ENCODE measurements at places on chromosomes 6 and 20.

GRCh38 chr6:149248693-149249369, 68.7 kb upstream of the TAB2 start:
- no peak for DNase-seq

DNA sequence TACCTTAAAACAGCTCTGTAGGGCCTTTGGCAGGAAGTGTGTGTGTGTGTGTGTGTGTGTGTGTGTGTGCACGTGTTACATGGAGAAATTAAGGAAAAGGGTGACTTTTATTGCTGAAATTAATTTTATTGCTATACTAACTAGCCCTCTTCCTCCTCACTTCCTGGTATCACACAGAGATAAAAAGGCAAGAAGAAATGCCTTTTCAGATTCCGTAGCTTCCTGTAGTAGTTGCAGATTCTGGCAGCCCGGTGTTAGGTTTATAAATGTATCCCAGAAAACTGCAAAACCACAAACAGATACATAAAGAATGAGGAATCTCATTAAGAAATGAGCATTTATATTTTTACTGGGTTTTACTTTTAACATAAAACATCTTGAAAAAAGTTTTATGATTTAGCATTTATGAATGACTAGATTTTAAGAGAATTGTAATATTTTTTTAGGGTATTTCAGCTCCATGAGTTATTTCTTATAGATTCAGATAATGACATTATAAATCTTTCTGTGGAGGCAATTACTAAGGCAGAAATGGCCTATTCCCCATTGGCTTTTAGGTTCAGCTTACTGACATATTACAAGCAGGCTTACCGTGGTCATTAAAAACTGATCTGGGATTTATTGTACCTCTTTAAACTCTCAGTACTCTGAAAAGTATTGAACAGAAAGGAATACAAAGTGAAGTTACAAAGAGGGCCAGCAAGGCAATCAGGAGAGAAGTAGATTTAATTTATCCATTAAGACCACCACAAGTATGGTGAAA, 249.1 kb upstream of the TSHZ2 start:
- no peak for DNase-seq

DNA sequence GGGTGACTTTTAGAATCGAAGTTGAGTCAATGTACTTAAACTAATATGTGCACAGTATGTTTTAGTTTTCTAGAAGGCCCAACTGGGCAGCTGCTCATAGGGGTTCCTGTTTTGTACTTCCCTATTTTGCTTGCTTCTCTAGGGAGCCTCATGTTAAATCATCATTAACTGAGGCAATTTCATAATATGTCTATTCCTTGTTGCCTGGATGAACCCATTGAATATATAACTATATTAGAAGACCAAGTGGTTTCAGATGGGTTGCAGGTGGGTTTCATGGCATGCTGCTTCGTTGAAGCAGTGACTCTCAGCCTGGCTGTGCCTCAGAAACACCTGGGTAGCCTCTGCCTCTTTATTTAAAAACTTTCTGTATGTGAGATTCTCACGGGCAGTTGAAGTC, 22.2 kb downstream of the CARMIL1 start:
- no peak for DNase-seq

DNA sequence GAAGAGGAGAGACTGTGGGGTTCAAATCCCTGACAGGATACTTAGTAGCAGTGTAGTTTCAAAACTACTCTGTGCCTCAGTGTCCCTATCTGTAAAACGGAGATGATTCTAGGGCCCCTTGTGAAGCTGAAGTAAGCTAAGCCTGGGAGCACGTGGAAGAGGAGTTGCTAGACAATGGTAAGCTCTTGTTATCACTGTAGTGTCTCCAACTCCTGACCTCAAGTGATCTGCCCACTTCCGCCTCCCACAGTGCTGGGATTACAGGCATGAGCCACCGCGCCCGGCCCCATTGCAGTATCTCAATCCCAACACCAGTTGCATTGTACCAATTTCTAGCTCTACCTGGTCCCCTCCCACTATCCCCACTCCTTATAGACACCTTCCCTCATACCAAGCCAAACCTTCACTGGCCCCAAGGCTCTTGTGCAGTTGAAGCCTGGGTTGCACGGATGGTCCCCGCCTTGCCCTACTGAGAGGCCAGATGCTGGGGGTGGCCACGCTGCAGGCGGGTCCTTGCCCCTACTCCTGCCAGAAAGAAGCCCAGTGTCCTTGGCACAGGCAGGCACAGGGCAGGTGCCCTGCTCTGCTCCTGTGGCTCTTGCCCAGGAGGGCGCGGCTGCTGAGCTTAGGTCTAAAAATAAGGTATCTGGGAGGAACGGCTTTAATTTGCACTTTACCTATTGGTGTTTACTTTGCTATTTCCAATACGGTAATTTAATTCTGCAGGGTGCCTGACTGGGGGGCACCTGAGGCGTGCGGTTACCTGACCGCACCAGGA, 118.1 kb downstream of the VEGFA start:
- DNase-seq, result no peak

- no peak for DNase-seq
Observed at GRCh38 chr6:45196121-45196520, 132.0 kb upstream of the RUNX2 start.

- no peak for DNase-seq
Observed at GRCh38 chr6:106461084-106461483, 100.6 kb downstream of the CRYBG1 start.

- no peak for DNase-seq
Observed at GRCh38 chr6:170236131-170236836, 54.6 kb downstream of the DLL1 start.

DNA sequence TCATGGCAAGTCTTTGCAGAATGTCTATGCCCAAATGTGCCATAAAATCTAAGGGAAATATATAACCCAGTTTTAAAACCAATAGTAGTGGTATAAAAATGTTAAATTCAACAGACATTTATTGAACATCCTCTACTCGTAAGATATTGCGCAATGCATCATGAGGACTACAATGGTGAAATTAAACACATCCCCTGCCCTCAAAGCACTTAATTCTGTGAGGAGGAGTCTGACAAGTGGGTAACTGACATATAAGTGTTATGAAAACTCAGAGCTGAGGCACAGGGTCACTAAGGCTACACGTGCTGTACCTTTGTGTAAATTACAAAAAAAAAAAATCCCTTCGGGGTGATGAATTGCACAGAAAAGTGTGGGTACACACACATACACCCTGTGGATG, 6.2 kb downstream of the PKHD1 start:
- DNase-seq, result no peak

DNA sequence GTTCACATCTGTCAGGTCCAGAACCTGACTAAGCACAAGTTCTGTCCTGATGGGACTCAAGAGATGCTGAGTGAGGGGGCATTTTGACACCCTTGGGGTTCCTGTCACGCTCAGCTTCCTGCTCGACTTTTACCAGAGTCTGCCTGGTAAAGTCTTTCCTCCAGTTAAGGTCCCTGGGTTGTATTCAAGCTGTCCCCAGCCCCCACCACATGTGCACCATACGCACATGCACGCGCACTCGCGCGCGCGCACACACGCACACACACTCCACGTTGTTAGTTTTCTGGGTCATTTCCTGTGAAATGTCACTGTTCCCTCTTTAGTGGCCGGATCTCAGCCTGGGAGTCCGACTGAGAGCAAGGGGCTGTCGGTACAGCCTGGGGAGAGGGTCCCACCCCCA, 166.1 kb downstream of the GMPR start:
- no peak for DNase-seq

DNA sequence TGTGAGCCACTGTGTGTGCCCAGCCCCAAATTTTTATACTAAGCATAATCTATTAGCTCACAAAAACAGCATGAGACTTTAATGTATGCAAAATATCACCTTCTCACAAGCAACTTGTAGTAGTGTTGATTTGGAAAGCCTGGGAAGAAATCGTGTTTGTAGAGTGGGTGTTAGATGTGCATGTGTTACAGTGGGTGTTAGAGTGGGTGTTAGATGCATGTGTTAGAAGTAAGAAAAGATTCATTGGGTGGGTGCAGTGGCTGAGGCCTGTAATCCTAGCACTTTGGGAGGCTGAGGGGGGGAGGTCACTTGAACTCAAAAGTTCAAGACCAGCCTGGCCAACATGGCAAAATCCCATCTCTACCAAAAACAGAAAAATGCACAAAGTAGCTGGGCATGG, 6.3 kb upstream of the SCAF8 start:
- no peak for DNase-seq

GRCh38 chr6:150494241-150494640, 105.4 kb upstream of the PLEKHG1 start:
- DNase-seq, result no peak

DNA sequence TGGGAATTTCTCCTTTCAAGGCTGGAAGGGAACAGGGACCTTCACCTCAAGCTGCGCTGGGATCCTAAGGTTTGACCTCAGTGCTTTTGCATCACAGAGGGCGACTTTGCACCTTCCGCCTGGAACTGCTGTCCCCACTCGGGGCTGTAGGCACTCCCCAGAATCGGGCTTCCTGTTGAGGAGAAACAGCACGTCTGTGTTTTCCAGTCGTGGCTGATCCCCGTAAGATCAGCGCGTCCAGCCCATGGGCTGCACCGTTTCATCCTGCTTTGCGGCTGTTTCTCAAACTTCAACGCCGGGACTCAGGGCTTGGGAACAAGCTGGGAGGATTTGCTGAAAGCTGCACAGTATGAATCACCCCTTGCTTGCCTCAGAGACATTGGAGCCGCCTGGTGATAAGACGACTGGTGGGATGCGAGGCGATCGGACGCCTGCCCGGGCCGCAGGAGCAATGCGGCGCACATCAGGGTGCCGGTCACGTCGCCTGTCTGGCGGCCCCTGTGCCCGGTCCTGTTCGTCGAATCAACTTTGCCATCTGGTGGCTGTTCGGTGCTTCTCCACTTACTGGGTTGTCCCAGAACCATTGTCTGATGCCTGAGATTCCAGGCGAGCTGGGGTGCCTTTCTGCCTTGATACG, 53.6 kb upstream of the FRMD1 start:
- DNase-seq, result no peak

- no peak for DNase-seq
Observed at GRCh38 chr6:138113588-138114210, 6.5 kb upstream of the PERP start.

- no peak for DNase-seq
Observed at GRCh38 chr6:105810105-105810921, 275.8 kb upstream of the PRDM1 start.

DNA sequence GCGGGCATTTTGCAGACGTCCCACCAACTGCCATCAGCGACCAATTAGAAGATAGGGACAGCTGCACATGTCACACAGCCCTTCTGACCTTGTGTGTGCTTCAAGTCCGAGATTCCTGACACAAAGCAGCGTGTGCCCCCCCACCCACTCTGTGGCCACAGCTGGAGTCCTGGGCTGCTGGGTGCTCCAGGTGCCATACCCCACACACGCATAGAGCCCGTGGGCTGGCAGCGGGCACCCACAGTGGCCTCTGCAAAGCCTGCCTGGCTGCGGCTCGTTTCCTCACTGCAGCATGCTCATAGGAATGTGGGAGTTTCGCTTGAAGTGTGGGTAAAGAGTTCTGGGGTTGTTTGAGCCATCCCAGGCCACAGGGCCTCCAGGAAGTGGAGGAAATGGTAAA, 2.5 kb upstream of the ADRM1 start:
- no peak for DNase-seq

DNA sequence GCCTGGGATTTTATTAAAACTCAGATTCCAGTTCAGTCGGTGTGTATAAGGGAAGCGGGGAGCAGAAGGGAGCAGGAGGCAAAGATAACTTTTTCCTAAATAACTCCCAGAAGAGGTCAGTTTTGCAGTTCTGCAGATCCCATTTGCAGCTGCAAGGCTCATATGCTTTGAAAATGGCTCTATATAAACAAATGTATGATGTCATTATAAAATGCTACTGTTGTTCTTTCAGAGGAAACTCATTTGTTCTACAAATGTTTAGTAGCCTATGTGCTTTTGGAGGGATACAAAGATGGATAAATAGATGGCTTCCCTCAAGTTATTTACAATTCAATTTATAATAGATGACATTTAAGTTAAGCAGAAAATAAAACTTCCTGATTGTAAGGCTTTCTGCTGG, 29.2 kb upstream of the DSP start:
- DNase-seq, result no peak

- no peak for DNase-seq
Observed at GRCh38 chr6:117687021-117687648, 11.9 kb downstream of the NUS1 start.

DNA sequence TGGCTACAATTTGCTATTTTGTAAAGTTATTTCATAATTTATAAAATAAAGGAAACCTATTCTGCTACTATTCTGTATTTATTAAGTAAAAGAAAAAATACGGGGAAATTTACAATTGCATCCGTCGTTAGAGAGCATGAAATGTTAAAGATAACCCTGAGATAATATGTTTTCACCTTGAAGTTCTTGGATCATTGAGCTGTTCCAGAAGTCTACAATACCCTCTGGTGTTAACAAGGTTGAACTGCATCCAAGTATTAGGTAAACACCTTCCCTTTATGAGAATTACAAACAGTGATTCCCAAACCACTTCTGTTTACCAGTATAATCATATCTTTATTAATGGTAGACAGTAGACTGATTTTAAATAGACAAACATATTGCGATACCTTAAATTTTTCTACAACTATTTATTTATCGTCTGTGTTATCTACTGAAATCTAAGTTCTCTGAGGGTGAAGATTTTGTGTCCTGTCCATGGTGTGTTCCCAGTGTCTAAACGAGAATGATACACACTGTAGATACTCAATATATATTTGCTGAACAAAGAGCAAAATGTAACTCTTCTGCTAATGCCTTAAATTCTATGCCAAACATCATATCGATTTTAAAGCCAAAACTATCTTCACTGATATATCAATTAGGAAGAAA, 28.2 kb downstream of the TBC1D32 start:
- peak; percentile 93 for DNase-seq

DNA sequence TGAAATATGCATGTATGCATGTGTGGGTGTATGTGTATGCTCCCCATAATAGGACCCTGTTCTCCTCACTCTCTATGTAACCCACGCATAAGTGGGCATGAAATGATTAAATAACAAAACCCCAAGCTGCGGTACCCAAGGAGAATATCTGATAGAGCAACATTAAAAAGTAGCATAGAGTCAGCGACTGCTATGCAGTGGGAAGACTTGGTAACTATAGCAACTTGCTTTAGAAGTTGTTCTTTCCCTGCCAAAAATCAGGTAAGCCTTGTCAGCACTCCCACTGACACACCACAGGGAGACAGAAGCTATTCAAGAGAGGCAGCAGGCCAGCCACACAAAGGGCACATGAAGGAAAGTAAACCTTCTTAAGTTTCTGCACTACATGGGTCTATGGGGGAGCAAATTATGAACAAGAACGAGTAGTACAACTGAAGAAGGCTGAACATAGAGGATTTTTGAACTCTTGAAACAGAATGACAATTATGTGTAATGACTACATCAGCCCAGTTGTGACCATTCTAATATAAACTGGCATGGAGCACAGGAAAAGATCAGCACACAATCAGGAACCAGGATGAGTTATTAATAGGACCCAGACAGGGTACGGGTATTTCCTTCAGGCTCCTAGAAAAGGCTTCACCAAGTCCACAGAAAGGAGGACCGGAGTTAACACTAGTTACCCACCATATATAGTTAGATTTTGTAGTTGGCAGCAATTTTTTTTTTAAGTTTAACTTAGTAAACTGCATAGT, 89.9 kb downstream of the GPR6 start:
- no peak for DNase-seq

DNA sequence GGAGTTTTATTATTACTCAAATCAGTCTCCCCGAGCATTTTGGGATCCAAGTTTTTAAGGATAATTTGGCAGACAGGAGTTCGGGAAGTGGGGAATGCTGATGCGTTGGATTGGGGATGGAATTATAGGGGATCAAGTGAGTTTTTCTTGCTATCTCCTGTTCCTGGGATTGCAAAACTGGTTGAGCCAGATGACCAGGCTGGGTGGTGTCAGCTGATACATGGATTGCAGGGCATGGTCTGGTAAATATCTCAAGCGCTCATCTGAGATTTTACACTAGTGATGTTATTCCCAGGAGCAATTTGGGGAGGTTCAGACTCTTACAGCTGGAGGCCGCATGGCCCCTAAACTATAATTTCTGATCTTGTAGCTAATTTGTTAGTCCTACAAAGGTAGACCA, 54.7 kb downstream of the ENPP1 start:
- DNase-seq, result no peak

All from LNCaP clone FGC (cell line).